ENCODE measurements at places on chromosomes 2 and 18. TPM values are rescaled to one million over a fixed set of nuclear protein-coding genes. Genes with fewer than 3 reads are reported as not detected.
A peak's percentile ranks its signal among the peaks of the same experiment; 100 is the strongest.

DNA sequence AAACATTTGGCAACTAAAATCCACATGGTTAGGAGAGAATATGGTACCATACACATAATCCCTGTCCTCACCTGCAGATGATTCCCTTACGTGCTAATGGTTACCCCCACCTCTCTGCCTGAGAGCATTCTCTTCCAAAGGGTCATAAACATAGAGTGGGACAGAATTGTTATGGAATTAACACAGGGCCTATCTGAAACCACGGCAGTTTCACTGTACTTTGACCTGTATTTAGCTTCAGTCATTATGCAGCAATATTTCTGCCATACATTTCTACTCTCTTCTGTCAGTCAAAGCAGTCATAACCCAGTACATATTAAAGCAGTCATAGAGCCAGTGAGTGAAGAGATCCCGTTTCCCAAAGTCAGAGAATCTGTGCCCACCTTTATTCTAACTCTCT lies 1128.9 kb upstream of the NXPH2 start:
- DNase-seq, result no peak

Gene INPP5D
- total RNA-seq, result 54.9 TPM

GRCh38 chr2:206020171-206020570 lies 65.8 kb downstream of the INO80D start:
- DNase-seq, result no peak

DNA sequence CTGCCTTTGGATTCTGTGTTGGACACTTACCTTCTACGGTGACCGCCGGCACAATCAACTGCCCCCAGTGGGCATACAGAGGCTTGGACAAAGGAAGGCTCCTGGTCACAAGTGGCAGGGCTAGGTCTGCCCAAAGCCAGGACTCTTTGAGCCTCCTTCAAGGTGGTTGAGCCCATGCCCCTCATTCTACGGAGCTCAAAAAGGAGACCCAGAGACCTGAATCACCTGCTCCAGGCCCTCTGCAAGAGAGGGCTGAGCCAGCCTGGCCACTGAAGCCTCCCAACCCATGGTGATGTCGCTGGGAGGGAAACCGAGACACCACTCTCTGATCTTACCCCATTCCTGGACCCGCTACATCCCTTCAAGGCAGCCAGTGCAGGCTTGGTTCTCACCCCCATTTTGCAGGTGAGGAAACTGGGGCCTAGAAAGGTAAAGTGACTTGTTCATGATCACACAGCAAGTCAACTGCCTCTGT lies 87.9 kb downstream of the INHBB start:
- no peak for DNase-seq

Gene LRATD1
- not detected for total RNA-seq

DNA sequence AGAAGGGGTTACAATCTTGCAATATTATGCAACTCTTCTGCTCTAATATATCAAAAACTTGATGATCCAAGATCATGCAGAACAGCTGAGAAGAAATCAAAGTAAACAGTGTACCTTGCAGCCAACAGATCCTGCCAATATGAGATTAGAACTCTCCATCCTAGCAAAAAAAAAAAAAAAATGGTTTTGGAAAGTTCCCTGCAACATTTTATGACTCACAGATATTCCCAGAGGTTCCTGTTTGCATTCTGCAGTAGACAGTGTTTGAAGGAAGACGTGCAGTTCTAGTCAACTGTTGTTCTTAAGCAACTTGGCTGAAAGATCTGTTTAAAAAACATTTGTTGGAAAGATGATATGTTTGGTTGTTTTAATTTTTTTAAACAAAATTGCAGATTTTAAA lies 103.6 kb upstream of the WDR75 start:
- no peak for DNase-seq

Gene ADNP2
- 19.4 TPM for total RNA-seq

Gene MAP3K19
- total RNA-seq, result not detected

- peak; percentile 56 for DNase-seq
These were observed 25.0 kb downstream of the SERPINB8 start for GRCh38 chr18:63994783-63995399.
